CD4-positive, CD25-positive, alpha-beta regulatory T cell (primary cell): ENCODE measurements at places on chromosomes 3 and 15. TPM values are rescaled to one million over a fixed set of nuclear protein-coding genes. Genes with fewer than 3 reads are reported as not detected.

DNA sequence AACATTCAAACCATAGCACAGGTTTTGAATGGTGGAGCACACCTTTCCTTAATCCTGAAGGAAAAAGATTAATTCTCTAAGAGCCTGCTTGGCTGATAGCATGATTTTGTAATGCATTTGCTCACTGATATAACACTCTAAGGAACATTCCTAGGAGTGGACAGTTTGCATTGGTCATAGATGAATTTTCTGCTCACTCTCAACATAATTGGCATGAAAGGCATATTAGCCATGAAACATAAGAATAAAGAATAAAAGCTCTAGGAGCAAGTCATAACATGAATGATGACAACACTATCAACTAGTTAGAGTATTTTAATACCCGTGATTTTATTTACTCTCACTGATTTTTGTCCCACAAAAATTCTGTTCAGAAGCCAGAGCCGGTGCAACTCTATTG lies 34.3 kb upstream of the LRTM1 start:
- DNase-seq: no peak

DNA sequence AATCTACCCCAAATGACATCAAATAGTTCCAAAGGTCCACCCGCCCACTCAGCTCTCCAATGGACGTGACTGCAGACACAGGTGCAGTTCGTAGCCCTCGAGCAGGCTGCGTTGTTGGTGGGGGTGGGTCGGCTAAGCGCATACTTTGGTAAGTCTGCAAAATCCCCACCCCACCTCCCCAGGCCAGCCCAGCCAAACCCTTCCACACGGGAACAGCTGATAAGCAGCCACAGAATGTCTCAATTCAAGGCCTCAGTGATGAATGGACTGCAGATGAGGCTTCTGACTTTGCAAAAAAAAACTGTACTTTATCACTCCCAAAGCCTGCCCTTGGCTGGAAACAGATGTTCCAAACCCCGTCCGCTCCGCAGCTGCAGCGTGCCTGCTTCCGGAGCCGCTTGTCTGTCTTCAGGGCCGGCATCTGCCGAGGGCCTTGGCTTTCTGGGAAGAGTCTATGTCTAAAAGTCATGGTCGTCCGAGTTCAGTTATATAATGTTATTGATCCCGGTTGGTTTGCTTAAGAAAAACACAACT lies 38.2 kb downstream of the PCSK6 start:
- no peak for DNase-seq

- no peak for DNase-seq
Observed at GRCh38 chr3:113954091-113954685, 6.4 kb downstream of the ZDHHC23 start.

GRCh38 chr3:143644370-143645089 lies 203.7 kb downstream of the SLC9A9 start:
- peak; percentile 42 for DNase-seq

C2CD4A gene
- total RNA-seq: 0.17 TPM

TADA3 gene
- 44.7 TPM for total RNA-seq

DISP2 gene
- total RNA-seq: 0.22 TPM

GRCh38 chr3:66922058-66922457 lies 76.0 kb upstream of the KBTBD8 start:
- no peak for DNase-seq

DNA sequence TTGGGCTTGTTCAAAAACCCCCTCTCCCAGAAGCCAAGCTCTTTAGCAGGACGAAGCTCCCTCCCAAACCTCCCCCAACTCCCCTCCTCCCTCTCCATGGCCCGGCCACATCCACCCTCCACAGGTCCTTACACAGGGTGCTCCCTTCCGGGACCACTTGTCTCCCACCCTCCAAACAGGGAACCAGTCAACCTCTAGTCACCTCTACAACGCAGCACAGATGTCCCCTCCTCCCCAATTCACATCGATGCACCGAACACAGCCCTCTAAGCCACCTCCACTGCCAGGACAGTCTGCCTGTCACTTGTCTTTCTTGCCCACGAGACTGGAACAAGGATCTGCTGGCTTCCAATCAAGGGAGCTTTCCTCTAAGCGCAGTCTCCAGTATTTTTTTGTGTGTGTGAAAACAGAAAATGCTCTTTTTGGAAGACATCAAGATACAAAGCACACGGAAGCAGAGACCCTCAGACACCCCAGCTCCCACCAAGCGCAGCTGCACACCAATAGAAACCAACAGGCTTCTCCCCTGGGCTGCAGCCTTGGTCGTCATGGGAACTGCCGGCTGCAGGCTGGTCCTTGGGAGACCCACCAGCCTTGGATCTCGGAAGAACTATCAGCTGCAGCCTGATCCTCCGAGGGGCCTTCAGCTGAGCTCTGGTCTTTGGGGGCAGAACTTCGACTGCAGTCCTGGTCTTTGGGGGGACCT lies 26.5 kb downstream of the IQSEC1 start:
- DNase-seq: no peak

DNA sequence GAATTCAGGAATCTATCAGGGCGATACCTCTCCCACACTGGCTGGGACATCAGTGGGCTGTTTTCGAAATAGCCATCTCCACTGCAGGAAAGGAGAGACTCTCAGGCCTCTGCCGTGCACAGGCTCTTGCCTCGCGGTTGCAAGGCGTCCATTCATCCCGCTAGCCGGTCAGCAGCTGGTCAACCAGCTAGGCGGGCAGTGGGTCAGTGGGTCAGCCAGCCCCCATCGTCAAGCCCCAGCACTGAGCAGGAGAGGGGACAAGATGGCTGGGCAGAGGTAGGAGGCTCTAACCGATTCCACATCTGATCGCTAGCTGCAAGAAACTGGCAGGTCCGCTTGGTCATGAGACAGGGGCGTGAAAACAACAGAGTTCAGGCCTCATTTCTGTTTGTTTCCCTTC lies 45.1 kb downstream of the MUC4 start:
- DNase-seq: no peak

GRCh38 chr15:32657198-32657883 lies 15.8 kb downstream of the SCG5 start:
- no peak for DNase-seq

- no peak for DNase-seq
Observed at GRCh38 chr3:177750436-177750835, 553.2 kb upstream of the TBL1XR1 start.

- no peak for DNase-seq
Observed at GRCh38 chr3:187665010-187665409, 5.2 kb downstream of the SST start.

- no peak for DNase-seq
Observed at GRCh38 chr3:172181932-172182586, 142.7 kb downstream of the FNDC3B start.

IL17RC gene
- total RNA-seq: 1.1 TPM

DNA sequence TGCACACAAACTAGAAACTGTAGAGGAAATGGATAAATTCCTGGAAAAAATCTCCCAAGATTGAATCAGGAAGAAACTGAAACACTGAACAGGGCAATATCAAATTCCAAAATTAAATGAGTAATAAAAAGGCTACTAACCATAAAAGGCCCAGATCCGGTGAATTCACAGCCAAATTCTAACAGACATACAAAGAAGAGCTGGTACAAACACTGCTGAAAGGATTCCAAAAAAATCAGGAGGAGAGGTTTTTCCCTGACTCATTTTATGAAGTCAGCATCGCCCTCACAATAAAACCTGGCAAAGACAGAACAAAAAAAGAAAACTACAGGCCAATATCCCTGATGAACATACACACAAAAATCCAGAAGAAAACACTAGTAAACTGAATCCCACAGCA lies 462.4 kb upstream of the THBS1 start:
- DNase-seq: no peak

DNA sequence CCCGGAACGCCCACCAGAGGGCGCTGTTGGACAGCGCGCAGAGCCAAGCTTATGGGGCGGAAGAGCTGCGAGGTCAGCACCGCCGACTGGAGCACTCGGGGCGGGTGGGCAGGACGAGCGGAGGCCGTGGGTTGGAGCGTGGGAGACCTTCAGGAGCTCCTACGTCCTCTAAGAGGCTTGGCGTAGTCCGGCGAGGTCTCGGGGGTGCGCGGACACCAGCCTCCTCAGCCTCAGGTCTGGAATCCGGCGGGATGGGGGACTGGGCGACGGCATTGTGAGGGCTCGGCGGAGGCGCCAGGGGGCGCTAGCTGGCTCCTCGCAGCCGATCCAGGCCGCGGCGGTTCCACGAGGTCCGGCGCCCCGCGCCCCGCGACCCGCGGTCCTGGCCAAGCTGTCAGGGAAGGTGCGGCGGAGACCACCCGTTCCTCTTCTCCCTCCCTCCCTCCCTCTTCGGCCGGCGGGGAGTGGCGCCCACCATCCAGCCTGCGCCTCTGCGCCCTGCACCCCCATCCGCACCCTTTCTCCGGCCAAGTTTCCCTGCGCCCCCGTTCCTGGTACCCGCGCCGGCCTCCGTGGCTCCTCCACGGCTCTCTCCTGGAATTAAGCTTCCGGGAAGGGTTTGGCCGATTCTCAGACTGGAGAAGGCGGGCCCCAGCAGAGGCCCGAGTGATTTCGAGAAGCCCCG lies 24.3 kb upstream of the POLG start:
- peak; percentile 81 for DNase-seq

ANKDD1A gene
- total RNA-seq: 12.4 TPM

NEK10 gene
- 3.9 TPM for total RNA-seq

GRCh38 chr3:179861953-179862352 lies 174.8 kb downstream of the PEX5L start:
- no peak for DNase-seq

DNA sequence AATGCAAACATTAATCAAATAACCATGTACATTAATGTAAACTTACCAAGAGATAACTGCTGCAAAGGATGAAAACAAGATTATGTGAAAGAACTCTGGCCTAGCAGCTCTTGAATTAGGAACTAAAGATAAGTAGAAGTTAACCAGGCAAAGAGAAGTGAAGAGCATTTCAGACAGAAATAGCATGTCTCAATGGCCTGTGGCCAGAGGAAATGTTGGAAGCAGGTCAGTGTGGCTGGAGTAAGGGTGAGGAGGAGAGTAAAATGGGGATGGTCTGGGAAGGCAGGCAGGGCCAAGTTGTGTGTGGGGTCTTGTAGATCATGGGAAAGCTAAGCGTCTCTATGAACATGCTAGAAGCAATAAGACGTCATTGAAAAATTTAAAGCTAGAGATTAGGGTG lies 192.4 kb downstream of the CADPS start:
- DNase-seq: no peak

DNA sequence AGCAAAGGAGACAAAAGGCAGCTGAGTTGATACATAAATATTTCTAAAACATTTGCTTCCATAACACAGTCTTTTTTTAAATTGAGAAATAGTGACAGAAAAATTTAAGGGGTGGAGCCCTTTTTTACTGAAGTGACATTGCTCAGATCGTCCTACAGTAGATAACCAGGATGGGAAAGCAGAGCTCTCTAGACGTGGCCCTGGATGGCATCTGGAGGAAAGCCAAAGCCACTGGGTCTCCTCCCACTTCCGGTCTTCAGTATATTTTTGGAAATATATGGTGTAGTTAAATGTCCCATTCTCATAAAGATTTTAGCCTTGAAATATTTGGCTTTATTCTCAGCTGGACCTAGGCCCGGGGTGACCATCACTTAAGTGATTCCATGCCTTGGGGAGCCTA lies 326.1 kb downstream of the ZNF621 start:
- no peak for DNase-seq

MLF1 gene
- 5.3 TPM for total RNA-seq

DNA sequence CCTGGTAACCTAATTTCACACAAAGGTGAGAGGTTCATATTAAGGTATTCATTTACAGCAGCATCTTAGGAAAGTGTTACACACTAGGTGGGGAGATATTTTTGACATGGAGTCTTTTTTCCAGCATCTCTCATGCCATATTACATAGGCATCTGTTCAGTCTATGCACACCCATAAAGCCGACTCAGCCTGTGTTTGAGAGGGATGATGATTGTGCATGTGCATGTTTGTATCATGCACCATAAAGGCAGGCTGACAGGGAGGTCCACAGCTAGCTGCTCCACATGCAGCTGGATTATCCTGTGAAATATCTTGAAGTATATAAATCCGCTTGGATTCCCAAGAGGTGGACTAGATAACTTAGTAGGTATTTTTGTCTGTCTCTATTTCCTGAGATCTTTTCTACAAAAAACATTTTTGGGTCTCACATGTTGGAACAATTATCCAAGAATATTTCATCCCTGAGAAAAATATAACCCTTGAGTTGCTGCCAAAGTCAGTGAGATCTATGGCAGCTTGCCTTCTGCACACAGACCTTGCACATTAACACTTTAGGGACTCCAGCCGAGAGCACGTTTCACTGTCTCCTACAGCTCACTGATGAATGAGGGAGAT lies 288.4 kb upstream of the DPH6 start:
- no peak for DNase-seq

DNA sequence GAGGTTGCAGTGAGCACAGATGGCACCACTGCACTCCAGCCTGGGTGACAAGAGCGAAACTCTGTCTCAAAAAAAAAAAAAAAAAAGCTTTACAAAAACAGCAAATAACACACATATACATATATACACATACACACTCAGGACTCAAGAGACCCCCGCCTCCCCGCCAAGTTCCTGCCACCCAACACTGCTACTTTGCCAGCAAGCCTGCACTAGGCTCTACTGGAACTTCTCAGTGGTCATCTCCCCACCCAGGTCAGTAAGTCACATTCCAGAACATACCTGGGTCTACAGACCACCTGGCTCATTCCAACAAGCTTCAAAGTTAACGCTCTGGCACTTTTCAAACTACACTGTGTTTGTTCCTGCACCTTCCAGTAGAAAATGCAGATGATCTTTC lies 62.3 kb downstream of the SENP2 start:
- DNase-seq: no peak

- no peak for DNase-seq
Observed at GRCh38 chr15:71109905-71110304, 5.4 kb upstream of the THSD4 start.

GRCh38 chr15:82173108-82173507 lies 89.4 kb downstream of the EFL1 start:
- DNase-seq: no peak

- no peak for DNase-seq
Observed at GRCh38 chr3:163708428-163708827, 1369.9 kb downstream of the SI start.

GRCh38 chr3:9398700-9399336 lies 1.4 kb downstream of the SETD5 start:
- peak; percentile 19 for DNase-seq

SLC6A20 gene
- total RNA-seq: not detected

FGF12 gene
- total RNA-seq: not detected

DNA sequence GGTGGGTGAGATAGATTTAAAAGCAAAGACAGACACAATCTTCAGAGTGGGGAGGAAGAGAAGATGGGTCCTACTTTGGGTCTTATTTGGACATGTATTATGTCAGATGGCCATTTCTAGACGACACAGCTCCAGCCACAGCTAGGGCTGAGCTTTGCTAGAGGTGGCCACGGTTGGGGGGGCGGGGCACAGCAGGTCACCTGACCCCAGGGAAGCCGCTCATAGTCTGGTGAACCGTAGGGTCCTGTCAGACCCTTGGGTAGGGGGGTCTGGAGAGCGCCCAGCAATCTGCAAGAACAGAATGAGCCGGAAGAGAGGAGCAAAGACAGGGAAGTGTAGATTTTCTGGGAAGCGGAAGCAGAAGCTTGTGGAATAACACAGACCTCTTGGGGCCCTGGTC lies 6.6 kb downstream of the EPB42 start:
- DNase-seq: no peak
